ENCODE measurements at places on chromosomes 2 and 18. TPM values are rescaled to one million over a fixed set of nuclear protein-coding genes. Genes with fewer than 3 reads are reported as not detected.

Gene DNAJC5G
- total RNA-seq, result 0.44 TPM

DNA sequence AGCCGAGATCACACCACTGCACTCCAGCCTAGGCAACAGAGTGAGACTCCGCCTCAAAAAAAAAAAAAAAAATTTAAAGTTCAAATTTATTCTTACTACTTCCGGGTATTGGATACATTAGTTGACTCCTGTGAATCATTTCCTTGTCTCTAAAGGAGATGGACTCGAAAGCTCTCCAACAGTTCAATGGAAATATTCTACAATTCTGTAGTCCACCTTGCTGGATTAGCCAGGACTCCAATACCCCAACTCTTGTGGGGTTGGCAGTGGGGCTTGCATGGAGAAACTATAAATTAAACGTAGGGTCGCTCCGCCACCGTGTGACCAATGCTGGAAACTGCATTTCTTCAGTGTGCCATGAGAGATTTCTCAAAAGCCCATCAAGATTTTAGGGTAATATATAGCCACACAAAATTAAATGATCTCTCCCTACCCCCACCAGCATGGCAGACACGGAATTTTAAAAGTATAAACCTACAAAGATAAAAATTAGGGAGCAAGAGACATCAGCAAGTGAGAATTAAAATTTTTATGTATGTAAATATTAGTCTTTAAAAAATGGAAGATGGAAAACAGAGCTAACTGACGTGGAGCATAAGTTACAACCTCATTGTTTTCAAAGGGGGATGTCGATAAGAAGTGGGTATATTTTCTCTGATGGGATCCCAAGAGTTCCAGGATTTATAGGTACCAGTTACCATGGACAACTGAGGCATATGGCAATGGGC, 27.8 kb upstream of the GAREM2 start:
- peak; percentile 56 for DNase-seq

DNA sequence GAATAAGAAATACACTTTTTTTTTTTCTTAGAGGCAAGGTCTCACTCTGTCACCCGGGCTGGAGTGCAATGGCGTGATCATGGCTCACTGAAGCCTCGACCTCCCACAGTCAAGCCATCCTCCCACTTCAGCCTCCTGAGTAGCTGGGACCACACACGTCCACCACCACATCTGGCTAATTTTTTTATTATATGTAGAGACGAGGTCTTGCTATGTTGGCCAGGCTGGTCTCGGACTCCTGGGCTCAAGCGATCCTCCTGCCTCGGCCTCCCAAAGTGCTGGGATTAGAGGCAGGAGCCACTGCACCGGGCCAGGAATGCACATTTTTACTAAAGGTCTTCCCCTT, 2.4 kb downstream of the TGOLN2 start:
- no peak for DNase-seq

Gene CDKL4
- total RNA-seq, result 0.79 TPM

DNA sequence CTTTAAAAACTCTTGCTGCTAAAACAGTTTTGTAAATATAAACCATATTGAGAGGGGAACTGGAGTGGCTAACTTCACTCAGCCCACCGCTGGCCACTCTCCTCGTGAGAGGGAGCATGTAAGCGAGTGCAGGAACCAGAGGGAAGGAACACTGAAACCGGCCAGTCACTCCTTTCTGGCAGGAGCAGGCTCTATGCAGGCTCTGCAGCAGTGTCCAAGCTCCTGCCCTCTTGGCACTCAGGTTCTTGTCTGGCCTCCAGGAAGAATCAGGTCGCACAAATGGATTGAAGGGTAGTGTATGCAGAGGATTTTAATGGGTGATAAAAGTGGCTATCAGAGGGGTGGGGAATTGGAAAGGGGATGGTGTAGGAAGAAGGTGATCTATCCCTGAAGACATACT, 157.7 kb downstream of the TMX3 start:
- no peak for DNase-seq
